ENCODE measurements at places on chromosomes 4 and X. TPM values are rescaled to one million over a fixed set of nuclear protein-coding genes. Genes with fewer than 3 reads are reported as not detected.

Gene MAGEC3
- total RNA-seq = not detected

Gene FRAS1
- total RNA-seq = 31.5 TPM

Gene HPGD
- total RNA-seq = 9.4 TPM

GRCh38 chrX:118420462-118420861, 74.6 kb downstream of the WDR44 start:
- H3K4me1 ChIP-seq = no peaks in the 10 kb centered on the region
- DNase-seq = no peak
- H3K27me3 ChIP-seq = no peaks in the 10 kb centered on the region
- no peak overlapping the region for H3K27ac ChIP-seq

Data from kidney (tissue), 22 donors.